Mammary epithelial cell (primary cell): ENCODE measurements at places on chromosomes 16 and 17.

GRCh38 chr16:57962046-57962445 is 8.9 kb downstream of the CNGB1 start:
- DNase-seq = no peak

DNA sequence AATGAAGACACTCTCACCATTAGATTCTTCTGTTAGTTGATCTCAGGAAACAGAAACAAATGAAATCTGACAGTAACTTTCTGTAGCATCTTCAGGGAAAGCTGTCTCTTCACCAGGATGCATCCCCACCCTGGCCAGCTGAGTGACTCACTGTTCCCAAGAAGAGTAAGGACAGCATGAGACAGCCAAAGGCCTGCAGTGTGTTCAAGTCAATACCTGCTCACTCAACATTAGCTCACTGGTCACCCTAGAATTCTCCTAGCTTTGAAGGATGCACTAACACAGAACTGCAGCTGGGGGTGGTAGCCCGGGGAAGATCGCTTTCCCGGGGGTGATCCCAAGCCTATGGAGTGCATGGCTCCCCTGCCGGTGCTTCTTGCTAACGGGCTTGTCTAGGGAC is 28.2 kb upstream of the CLEC18B start:
- DNase-seq = peak; percentile 87

DNA sequence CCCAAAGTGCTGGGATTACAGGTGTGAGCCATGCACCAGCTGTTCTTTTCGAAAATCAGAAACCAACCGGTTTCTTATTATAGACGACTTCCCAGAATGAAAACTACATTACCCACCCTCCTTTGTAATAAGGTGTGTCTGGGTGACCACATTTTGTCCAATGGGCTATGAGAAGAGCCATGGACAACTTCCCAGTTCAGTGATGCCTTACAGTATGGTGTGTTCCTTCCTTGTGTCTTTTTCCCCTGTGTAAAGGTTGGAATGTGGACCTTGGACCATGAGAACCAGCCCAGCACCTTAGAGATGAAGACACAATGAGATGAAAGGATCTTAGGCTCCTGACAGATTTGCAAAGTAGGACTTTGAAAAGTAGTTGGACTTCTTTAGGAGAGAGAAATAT is 85.0 kb upstream of the ATF7IP2 start:
- no peak for DNase-seq

- no peak for DNase-seq
These were observed 1.0 kb downstream of the MAP2K4 start for GRCh38 chr17:12021623-12022140.

DNA sequence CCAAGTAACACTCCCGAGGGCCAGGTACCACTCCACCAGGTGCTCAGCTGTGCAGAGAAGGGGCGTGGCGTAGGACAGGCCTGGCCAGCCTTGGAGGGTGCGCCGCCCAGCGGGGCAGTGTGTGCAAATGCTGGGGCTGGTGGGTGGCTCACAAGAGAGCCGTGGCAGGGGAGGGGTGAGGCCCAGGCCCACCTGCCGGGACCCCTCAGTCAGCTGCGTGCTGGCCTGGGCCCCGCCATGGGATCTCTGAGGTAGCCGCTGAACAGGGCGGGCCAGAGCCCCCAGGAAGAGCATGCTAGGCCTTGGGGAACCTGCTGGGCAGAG is 8.8 kb downstream of the TPSG1 start:
- no peak for DNase-seq
